ENCODE measurements at places on chromosomes 7 and 10.

DNA sequence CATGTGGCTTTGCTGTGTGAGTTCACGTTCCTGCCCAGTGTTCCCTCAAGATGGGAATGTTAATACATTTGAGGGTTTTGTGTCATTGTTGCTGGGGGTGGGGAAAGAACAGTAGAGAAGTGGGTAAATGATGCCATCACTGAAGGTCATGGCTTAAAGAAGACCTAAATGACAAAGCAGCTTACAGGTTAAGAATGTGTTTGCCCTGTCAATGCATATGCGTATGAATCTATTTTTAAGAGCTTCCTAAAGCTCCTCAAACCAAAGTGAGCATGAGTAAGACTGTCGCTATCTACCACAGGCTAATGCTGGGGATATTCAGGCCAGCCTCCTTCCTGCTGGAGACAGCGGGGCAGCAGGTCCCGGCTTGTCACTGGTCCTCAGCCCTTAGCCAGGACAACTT, 162.9 kb downstream of the CREB5 start:
- no peak for DNase-seq

DNA sequence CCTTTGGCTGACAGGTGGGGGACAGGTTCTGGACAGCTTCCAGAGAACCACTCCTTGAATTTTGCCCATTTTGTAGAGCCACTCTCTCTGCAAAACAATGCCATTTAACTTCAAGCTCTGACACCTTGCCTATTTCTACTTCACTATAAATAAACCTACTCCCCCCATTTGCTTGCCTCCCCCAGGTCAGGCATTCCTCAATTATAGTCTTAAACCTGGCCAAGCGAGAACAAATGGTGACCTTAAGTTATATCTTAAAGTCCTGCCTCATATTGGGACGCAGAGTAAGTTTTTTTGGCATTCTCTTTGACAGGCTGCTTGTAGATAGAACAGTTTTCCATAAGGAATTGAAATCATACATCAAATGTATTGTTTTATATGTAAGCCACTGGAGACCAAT, 706.9 kb downstream of the LRMDA start:
- DNase-seq: no peak

- no peak for DNase-seq
These were observed 4.3 kb upstream of the C1GALT1 start for GRCh38 chr7:7178081-7178480.

DNA sequence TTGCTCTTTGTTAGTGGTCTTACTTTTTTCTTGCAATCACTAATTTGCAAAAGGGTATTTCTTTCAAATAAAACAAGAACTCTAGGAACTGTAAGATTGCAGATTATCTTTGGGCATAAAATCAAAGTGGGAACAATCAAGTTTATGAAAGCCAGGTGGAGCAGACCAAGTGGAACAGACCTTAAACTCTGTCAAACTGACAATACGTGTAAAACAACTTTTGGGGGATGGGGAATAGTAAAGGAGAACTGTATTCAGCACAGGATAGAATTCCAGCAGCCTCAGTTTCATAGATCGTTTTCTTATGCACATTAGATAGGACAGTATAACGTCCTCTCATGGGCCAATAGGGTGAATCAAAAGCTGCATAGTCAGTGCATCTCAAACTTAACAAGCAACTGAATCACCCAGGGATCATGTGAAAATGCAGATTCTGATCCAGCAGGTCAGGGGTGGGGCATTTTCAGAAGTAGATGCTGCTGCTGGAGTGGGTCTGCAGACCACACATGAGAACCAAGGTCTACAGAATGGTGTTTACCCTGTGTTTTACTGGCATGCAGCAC, 120.7 kb downstream of the PIP4K2A start:
- DNase-seq: no peak

DNA sequence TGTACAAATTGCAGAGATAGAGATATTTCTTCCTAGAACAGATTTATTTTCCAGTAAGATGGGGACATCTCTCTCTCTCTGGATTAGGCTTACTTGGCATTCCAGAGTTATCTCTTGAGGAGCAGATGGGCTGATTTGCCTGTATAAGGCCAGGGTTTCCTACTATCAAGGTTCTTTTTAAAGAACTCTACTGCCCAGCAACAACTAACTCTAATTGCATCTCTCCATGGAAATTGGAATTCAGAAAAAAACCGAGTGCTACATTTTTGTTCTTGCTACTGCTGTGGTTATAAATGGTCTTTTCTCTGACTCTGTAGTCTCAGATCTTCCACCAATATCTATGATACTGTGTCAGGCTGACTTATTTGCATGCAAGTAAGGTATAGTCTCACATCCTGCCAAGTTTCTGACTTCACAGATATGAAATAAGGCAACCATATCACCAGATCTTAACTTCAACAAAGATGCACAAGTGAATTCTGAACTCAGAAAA, 161.1 kb downstream of the CRPPA start:
- DNase-seq: no peak

DNA sequence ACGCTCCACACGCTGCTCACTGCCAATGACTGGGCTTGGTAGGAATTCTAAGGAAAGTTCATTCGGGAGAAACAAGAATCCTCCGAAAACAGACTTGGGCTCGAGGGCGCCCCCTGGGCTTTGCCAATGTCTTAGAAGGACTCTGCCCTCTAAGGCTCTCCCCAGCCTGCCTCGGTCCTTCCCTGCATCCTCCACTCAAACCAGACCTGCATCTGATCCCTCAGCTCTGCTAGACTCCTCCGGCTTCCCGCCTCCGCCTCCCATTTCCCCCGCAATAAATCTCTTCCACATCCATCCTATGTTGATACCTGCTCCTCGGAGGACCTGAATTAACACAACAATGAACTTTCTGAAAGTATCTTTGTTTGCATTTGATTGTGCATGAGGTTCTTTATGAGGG, 177.6 kb downstream of the PLPP4 start:
- DNase-seq: no peak

DNA sequence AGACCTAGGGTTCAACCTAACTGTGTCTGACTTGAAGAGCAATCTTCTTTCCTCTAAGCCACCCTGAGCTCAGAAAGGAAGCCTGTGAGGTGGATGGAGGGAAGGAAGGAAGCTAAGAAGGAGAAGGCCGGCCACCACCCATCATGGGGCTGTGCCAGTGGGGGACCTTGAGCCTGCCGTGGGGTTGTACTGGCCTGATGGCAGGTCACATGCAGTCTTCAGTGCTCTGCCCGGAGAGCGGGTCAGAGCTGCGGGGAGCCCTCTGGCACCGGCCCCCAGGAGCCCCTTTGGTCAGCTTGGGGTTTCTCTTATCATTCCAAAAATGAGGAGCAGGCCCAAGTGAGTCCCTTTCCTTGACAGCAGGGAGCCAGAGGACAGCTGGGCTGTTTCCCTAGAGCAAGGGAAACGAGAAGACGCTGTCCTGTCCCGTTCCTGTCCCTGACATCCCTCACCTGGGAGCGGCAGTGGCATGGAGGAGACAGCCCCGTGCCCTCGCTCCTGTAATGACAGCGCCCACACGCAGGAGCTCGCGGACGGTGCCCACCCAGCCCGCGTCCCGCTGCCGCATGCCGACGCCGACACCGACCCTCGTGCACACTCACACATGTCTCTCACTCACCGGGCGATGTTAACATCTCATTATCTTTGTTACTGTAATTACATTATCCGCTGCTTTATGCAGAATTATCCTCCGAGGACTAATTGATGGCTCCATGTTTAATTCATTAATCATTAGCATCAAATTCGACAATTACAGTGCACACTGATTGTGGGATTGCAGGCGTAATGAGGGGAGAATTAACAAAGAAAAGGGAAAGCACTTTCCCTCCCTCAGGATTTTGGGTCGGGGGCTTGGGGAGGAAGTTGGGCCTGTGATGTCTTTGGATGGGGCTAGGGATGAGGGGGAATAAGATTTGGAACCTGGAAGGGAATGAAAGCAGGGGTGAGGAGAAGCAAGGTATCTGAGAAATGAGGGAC, 31.3 kb downstream of the GBX1 start:
- DNase-seq: no peak

- no peak for DNase-seq
These were observed 43.4 kb upstream of the TARP start for GRCh38 chr7:38316733-38317360.

GRCh38 chr7:90948085-90948484, 316.1 kb upstream of the FZD1 start:
- no peak for DNase-seq

DNA sequence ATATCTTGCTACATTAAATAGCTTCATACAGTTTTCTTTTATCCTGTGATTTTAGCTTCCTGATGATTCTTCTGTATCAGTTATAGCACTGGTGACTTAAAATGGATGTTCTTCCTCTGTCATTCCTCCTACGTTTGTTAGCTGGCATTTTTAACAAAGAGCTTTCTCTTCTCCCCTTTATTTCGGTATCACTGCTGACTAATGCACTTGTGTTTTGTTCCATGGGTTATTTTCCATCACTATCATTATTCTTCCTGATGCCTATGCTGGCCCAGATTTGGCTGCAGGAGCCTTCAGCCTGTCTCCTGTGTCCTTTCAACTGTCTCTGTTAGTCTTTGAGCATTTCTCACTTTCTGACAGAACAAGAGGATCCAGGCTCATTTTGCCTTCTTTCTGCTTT, 13.1 kb downstream of the BMS1 start:
- no peak for DNase-seq

DNA sequence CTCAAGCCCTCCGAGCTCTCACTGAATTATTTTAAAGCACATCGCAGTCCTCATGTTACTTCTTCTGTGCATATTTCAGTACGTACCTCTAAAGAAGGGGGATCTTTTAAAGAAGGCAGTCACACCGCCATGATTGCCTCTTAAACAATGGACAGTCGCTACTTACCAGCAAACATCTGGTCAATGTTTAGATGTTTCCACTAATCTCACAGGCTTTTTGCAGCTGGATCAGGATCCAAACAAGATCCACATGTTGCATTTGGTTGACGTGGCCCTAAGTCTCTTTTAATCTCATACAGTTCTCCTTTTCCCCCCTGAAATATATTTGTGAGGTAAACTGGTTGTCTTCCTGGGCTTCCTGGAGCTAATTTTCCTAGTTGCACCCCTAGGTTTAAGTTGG, 50.0 kb downstream of the PRF1 start:
- DNase-seq: no peak

- DNase-seq: no peak
These were observed 47.0 kb downstream of the FAM171A1 start for GRCh38 chr10:15324113-15324512.

GRCh38 chr10:14380746-14381145, 50.0 kb upstream of the FRMD4A start:
- DNase-seq: no peak

- DNase-seq: no peak
These were observed 107.3 kb downstream of the EXOC4 start for GRCh38 chr7:133360201-133360600.

GRCh38 chr10:122368502-122369254, 5.8 kb upstream of the PLEKHA1 start:
- DNase-seq: peak; percentile 45

GRCh38 chr10:75201793-75202307, 8.7 kb upstream of the VDAC2 start:
- no peak for DNase-seq

DNA sequence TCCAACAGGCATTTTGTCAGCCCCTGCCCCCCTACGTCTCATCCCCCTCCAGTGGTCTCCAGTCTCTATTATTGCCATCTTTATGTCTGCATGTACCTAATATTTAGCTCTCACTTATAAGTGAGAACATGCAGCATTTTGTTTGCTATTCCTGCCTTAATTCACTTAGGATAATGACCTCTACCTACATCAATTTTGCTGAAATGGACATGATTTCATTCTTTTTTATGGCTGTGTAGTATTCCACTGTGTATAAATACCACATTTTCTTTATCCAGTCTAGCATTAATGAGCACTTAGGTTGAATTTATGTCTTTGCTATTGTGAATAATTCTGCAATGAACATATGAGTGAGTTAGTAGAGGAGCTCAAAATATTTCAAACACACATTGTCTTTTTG, 229.9 kb downstream of the SEMA3E start:
- no peak for DNase-seq

DNA sequence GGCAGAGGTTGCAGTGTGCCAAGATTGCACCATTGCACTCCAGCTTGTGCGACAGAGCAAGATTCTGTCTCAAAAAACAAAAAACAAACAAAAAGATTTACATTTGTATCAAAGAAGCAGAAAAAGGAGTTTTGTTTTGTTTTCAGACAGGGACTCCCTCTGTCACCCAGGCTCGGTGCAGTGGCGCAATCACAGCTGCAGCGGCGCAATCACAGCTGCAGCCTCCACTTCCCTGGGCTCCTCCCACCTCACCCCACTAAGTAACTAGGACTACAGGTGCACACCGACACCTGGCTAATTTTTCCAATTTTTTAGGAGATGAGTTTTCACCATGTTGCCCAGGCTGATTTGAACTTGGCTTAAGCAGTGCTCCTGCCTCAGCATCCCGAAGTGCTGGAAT, 1.8 kb downstream of the ARMC10 start:
- DNase-seq: no peak

DNA sequence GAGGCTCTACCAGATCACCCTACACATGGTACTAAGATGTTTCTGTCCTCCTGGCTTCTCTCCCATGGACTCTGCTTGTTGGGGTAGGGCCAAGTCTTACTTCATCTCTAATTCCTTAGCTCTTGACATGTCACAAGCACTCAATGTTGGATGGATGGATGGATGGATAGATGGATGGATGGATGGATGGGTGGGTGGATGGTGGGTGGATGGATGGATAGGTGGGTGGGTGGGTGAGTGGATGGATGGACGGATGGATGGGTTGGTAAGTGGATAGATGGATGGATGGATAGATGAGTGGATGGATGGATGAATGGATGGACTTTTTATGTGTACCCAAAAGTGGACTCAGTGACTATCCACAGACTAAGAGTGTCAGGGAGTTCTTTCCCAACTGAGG, 28.5 kb downstream of the HSPA12A start:
- DNase-seq: no peak

DNA sequence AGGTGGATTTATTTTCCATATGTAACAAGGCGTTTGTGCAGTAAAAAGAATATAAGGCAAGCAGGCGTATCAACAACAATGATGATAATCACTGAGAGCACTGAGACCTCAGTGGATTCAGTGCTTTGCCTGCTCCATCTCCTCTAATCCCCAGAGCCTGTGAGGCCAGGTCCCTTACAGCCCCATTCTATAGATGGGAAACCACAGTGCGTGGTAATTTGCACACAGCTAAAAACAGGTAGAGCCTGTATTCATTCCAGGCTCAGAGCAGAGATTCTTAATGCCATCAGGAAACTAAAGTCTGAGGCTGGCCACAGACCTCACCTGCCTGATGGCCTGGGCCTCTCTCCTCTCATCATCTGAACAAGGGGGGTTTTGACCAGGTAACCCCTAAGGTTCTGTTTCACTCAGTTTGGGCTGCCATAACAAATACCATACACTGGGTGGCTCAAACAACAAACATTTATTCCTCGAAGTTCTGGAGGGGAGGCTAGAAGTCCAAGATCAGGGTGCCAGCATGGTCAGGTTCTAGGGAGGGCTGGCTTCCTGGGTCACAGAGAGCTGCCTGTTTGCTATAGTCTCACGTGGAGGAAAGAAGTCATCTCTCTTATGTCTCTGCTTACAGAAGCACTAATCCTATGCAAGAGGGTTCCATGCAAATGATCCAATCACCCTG, 10.3 kb upstream of the RASSF4 start:
- no peak for DNase-seq

DNA sequence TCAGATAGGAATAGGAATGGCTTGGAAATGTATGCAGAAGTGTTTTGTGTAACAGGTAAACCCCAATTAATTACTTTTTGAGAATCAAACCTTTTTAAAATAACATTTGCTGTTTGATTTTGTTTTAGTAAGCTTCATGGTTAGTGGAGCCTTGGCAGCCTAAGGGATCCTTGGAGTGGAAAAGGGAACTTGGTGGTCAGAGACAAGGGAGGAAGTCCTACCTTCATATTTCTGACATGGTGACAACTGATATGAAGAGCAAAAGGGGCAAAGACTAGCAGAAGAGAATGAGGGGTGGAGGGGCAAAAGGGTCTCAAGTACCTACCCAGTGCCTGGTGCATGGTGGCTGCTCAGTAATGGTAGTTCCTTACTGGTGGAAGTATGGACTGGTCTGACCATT, 32.3 kb downstream of the AHCYL2 start:
- DNase-seq: no peak
